Ureter (tissue), 1 donor: ENCODE measurements at places on chromosomes 2 and 18.

GRCh38 chr2:207825045-207825954 is 55.6 kb upstream of the FZD5 start:
- no peak for DNase-seq

DNA sequence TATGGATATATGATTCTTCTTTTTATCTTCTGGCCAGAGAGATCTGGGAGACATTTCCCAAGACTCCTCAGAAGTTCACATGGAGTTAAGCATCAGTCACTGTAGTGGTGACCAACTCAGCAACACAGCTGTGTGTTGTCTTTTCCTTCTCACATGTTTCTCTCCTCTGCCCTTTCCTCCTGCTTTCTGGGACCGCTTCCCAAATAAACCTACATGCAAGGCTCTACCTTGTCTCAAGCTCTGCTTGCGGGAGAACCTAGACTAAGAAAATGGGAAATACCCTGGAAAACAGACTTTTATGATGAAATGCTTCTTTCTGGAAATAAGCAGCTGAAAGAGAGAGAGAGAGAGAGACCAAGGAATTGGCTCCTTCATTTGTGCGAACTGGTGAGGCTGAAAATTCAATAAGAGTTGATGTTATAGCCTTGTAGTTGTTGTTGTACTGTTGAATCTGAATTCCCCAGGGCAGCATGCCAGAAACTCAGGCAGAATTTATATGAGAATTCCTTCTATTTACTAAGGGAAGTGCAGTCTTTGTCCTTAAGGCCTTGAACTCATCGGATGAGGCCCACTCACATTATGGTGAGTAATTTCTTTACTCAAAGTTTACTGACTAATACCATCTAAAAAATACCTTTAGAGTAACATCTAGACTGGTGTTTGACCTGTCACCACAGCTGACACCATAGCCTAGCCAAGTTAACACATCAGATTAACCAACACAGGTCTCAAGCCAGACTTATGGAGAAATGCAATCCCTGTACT is 22.7 kb upstream of the DSC1 start:
- no peak for DNase-seq

DNA sequence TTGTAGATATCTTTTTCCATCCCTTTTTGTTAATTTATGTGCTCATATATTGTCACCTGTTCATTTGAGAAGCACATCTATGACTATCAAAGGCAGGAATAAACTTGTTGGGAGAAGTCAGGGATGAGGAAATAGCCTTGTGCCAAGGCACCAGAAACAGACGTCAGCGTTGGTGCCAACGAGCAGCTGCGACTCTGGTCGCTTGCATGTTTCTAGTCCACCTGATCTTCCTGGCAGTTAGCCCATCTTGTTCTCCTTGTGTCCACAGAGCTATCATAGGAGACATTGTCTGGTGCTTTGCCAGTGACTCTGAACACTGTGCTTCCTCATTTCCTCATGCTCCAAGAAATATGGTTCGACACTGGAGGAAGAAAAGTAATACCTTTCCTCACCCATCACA is 374.4 kb downstream of the PTPRM start:
- peak; percentile 90 for DNase-seq

GRCh38 chr2:143345887-143346787 is 216.9 kb downstream of the ARHGAP15 start:
- no peak for DNase-seq

DNA sequence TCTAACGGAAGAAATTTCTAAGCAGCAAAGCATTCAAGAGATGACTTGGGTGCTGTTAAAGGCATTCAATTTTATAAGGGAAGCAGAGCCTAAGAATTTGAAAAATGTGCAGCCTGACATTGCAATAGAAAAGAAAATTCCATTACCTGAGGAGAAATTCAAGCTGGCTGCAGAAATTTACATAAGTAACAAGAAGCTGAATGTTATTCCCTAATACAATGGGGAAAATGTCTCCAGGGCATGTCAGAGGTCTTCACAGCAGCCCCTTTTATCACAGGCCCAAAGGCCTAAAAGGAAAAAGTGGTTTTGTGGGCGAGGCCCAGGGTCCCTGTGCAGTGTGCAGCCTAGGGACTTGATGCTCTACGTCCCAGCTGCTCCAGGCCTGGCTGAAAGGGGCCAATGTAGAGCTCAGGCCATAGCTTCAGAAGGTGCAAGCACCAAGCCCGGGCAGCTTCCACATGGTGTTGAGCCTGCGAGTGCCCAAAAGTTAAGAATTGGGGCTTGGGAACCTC is 306.7 kb downstream of the RDH14 start:
- no peak for DNase-seq

DNA sequence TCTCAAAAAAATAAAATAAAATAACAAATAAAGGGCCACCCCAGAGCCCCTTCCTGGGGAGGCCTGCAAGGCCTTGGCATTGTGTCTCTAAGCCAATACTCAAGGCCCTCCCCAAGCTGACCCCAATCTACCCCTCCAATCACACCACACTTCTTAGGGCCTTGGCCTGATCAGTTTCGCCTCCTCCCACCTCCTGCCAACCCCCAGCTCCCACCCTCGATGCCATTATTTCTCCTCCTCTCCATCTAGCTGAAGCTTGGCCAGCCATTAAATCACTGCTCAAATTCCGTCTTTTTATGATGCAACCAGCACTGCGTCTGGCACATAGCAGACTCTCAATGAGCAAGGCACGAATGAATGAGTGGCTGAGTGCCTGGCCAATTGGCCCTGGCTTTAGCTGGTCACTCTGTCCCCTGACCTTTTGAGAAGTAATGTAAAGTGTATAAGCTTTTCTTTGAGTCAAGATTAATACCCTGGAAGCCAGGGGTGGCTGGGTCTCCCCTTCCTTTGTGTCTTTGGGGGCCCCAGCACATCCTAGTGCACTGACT is 55.9 kb downstream of the SMAD7 start:
- DNase-seq, result no peak
